Hypothalamus (tissue), 51 donors: ENCODE measurements at places on chromosomes 4 and X.

- DNase-seq, result no peak
Measured at GRCh38 chr4:2385516-2385915, 32.9 kb downstream of the ZFYVE28 start.

DNA sequence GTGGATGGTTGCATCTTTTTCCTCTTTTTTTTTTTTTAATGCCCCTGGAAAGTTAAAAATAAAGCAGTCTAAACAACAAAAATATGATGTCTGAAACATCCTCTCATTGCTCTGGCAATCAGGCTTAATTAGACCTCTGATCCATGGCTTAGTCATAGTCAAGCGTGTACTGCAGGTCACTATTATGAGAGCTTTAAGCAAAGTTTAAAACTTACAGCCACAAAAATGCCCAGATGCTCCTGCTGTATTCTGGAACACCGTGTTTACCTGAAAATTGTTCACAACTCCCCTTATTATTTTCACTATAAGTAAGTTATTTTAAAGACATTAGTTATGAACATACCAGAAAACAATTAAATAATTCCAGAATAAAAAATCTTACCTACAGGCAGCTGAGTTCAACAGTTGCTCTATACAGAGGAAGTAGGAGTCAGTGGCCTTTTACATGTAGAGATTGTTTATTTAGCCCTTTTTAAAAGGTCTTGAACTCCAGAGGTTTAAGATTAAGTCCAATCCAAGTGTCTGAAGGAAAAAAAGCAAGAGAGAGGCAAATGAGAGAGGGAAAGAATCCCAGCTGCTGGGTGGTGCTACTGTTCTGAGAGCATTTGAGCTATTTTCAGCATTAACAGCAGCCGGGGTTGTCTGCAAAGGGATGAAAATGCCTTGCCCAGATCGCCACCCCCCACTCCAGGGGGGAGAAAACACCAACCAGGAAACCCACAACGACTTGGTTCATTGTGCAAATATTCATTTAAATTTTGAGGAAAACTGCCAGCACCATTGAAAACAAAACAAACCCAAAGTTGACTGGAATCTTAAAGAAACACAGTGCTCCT lies 36.9 kb downstream of the SORBS2 start:
- no peak for DNase-seq

DNA sequence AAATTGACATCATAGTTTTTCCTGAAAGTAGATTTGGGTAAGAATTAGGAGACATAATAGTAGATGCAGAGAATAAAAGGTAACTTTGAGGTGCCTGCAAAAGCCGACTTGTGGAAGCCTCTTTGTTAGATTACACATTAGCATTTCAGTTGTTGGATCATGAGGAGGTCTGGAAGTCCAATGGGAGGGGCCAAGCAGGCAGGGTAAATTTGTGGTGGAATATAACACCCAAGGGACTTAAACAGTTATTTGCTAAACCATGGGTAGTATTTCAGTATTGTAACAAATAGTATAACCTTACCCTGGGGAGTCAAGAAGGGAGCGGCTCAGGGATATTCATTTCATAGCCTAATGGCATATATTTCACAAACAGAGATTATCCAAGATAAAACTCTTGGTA lies 810.7 kb upstream of the AMOT start:
- DNase-seq, result no peak

GRCh38 chr4:110681381-110681780 lies 58.5 kb upstream of the PITX2 start:
- no peak for DNase-seq

GRCh38 chrX:118523920-118524319 lies 28.3 kb downstream of the DOCK11 start:
- no peak for DNase-seq

DNA sequence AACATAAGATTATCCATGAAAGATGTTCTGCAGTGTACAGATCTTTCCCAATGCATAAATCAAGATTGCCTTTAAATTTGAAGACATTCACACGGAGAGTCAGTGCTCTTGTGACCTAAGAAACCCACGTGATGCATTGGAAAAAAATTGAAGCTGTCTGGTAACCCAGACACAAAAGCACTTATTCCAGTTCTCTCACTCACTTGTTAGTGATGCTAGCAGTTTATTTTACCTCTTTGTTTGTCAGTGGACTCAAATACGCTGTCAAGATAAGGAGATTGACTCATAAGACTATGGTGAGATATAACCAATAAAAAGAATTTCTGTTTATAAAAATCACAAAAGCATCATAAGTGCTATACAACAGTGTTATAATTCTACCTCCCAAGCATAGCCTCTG lies 245.8 kb upstream of the SMIM31 start:
- no peak for DNase-seq
